ENCODE measurements at places on chromosomes 5 and 9.

GRCh38 chr5:45262061-45262590, 434.1 kb downstream of the HCN1 start:
- no peak for DNase-seq

DNA sequence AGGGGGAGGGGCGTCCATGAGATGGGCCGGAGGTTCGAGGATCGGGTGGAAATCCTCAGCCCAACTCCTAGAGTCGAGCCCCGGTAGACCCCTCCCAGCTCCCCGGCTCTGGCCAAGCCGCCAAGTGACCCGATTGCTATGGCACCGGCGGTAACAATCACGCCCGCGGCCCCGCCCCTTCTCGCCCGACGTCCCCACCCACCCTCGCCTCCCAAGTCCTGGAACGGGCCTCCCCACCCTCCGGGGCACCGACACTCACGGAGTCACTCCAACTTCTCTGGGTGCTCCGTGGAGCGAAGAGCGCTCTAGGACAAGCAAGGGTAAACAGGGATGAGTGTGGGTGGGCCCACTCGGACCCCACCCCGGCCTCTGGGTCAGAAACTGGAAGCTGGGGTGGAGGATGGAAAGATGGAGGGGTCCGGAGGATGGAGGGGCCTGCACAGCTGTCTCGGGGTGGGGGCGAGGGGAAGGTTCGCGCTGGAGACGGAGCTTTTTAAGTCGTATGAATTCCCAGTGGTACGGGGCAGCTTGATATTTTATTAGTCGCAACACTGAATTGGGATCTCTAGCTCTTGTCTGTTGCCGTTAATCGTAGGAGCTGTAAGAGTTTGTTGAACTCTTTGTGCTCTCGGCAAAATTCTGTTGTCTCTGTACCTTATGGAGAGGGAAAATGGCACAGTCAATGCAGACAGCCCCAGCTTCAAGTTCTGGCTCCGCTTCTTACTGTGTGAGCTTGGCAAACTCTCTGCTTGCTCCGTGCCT, at the start of gene SPACA9:
Gene SPACA9 (plus strand): TSS at position 204 of the 762 bp plus-strand sequence. CDS start 5,050 bp downstream, outside the sequence.
- peak; percentile 77 for DNase-seq

GRCh38 chr9:127991017-127991756, 10.4 kb upstream of the EEIG1 start:
- peak; percentile 84 for DNase-seq

GRCh38 chr9:131129183-131129582, 3.8 kb downstream of the NUP214 start:
- no peak for DNase-seq

DNA sequence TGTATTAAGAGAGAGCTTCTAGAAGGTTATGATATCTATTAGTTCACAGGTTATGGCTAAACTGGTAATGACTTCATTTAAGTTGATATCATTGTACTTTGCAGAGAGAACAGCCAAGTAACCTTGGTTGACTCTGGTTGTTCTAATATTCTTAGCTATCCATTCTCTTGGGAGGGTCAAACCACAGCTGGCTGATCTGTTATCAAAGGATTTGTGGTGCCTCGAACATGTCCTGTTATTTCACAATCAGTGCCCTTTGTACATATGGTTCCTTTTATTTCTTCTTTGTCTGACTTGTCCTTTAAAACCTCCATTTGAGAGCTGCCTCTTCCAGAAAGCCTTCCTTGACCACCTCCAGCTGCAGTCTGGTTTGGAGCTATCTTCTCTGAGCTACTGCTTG, 61.7 kb downstream of the PDE8B start:
- no peak for DNase-seq

All from colonic mucosa (tissue), 4 donors.